ENCODE measurements at places on chromosomes 1 and 21.
A peak's percentile ranks its signal among the peaks of the same experiment; 100 is the strongest.

DNA sequence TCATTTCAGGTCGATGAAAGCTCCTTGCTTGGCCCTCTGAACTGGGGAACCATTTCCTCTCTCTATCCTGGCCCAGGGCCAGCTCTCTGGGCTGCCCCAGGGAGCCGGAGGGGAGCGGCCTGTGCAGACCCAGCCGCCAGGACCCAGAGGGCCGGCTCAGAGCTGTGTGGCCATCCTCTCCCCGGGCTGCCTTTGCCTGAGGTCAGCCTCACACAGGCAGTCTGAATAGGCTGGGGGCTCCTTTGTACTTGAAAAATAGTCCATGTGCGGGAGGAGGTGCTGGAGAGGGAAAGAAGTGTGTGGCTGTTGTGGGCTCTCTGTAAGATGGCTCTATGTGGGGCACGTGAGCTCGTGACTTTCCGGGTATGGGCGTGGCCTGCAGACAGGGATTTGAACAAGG, 275.1 kb upstream of the VAMP3 start:
- no peak for DNase-seq

DNA sequence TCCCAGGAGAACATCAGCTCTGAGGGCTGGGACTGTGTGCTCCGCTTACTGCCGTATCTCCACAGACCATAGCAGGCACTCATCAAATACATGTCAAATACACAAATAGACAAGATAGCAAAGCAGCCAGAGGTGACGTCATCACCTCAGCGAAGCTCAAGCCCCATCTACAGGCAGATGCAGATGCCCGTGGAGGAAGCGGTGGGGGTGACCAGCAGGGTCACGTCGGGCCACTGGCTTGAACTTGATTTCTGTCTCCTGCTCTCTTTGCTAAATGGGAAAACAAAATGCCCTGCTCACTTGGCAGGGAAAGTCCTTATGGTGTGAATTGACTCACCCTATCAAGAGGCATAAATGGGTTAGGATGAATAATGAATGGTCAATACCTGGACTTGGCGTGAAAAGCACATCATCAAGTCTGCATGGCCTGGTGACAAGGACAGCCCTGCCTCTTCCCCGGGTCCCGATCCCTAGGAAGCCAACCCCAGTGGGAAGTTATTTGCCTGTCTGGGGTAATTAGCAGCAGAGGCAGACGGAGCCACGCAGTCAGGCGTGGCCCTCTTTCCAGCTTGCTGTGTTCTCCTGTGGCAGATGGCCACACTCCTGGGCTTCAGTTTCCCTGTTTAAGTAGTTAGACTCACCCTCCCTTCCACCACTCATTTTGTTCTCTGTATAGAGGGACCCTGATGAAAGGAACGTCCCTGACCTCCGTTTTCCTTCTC, 536.0 kb downstream of the NPHP4 start:
- no peak for DNase-seq

DNA sequence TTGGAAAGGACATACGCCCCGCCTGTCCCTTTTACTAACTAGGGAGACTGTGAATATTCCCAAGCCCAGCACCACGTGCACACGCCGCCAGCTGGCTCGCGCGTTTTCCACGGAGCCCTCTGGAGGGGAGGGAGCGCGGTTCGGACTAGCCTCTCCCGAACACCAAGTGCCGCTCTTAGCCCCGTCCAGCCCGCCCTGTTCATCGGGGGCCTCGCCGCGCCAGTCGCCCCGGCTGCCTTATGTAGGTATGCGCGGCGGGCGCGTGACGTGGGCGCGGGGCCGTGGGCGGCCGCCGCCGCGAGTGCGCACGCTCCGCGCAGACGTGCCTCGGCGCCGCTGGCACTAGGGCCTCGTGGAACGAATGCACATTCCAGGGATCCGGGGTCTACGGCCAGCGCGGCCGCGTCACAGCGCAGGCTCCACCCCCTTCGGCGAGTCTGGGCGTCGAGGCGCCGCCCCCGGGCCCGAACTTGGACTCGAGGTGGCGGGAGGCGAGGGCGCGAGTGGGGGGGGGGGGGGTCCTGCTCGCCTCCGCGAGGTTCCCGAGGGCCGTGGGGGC, 767 bp upstream of the IRF2BP2 start:
- peak; percentile 91 for DNase-seq

DNA sequence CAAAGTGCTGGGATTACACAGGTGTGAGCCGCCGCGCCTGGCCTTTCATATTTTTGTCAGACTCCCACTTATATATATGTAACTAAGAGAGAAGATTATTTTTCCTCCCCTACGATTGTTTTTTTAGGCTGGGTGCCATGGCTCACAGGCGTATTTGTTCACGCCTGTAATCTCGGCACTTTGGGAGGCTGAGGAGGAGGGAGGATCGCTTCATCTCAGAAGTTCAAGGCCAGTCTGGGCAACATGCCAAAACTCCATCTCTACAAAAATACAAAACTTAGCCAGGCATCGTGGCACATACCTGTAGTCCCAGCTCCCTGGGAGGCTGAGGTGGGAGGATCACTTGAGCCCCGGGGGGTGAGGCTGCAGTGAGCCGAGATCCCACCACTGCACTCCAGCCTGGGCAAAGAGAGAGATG, 23.9 kb upstream of the ITLN2 start:
- DNase-seq: no peak

DNA sequence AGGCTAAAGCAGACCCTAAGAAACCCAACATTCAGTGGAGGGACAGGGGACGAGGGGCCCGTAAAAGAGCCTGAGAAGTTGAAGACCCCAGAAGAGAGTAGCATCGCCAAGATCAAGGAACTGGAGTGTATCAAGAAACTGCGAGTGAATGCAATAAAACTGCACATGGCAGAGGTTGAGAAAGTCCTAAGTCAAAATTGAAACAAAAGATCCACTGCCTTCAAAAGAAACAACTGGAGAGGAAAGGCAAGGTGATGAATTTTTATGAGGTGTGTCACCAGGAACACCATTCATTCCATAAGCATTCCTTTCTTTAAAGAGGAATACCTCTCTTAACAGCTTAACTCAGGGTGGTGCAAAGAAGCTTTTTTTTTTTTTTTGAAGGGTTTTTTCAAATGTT, 38.3 kb upstream of the ADORA3 start:
- DNase-seq: no peak

GRCh38 chr1:223486366-223486765, 93.2 kb downstream of the CCDC185 start:
- DNase-seq: no peak
